ENCODE measurements at places on chromosomes 11 and 22.
A peak's percentile ranks its signal among the peaks of the same experiment; 100 is the strongest.

DNA sequence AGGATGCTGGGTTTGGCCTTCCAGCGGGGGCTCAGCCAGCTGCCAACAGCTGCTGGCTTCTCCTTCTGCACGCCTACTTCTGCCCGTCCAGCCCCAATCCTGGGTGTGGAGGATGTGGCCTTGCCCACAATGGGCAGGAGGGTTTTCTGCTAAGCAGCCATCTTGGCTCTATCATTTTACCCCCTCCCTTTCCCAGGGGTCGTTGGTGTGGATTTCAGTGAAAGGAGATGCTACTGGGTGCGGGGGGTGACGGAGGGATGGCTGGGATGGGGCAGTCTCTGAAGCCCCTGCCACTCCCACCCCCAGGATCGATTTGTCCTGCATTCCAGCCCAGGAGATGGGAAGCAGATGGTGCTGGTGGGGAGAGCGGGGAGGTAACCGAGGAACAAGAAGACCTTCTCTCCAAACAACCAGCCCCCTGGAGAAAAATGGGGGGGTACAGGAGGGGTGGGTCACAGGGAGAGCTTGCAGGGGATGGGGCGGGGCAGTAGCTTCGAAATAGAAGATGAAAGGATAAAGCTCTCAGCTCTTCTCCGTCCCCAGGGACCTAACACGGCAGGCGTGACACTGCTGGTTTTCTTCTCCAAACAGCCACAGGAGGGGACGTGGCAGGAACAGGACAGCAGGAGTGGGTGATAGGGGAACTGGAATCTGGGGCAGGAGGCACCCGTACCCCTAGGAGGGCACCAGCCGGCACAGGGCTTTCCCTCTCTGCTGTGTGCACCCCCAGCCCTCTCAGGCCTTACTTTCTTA is 68.9 kb downstream of the NECTIN1 start:
- no peak for DNase-seq

- no peak for DNase-seq
Observed at GRCh38 chr11:45275828-45276227, 10.3 kb downstream of the SYT13 start.

DNA sequence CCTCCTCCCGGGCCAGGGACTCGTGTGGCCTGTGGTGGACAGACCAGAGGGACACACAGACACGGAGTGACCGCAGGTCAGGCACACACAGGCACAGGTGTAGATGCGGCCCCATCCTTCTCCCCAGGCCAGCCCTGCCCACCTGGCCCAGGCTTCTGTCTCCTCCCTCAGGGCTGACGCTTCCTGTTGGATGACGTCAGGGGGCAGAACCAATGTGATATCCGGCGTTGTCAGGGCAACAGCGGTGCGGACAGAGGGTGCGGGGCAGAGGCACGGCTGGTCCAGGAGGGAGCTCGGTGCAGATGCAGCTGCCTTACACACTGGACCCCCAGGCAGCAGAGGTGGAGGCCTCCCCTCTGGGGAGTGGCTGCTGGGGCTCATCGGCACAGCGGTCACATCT is 2.9 kb upstream of the TUBGCP6 start:
- DNase-seq, result no peak

DNA sequence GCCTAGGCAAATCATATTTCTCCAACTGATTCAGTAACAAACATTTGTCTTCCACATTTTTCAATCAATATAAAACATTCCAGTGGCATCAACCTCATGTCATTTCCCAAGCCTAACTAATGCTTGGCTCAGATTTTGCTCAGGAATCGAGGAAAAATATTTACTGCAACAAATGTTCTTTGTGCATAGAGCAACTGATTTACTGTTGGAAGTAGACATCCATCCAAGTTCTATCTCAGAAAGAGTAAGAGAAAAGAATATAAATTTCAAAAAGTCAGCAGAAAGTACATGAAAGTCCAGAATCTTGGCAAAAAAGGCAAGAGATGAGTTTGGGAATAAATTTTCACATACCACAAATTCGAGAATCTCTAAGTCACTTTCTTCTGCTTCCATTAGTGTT is 2245.0 kb upstream of the RAG2 start:
- DNase-seq, result no peak

DNA sequence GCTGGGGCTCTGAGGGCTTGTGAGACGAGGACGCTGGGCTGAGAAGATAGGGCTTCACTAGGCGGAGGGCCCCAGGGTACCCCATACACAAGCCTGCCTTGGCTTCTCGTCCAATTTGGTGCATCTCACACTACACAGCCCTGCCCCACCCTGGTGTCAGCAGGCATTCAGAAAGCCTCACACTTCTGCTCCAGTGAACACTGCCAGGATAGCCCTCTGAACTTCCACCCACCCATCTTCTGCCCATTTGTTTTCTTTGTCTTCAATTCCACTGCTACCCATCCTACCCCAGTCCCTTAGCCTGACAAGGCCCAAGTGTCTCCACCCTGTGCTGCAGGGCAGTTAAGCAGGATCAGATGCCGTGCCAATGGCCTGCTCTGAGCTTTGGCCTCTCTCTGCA is 1.9 kb upstream of the BUD13 start:
- DNase-seq, result no peak

GRCh38 chr11:17579451-17579850 is 32.4 kb downstream of the OTOG start:
- no peak for DNase-seq

- no peak for DNase-seq
Observed at GRCh38 chr22:30640839-30641430, 5.4 kb downstream of the SLC35E4 start.

DNA sequence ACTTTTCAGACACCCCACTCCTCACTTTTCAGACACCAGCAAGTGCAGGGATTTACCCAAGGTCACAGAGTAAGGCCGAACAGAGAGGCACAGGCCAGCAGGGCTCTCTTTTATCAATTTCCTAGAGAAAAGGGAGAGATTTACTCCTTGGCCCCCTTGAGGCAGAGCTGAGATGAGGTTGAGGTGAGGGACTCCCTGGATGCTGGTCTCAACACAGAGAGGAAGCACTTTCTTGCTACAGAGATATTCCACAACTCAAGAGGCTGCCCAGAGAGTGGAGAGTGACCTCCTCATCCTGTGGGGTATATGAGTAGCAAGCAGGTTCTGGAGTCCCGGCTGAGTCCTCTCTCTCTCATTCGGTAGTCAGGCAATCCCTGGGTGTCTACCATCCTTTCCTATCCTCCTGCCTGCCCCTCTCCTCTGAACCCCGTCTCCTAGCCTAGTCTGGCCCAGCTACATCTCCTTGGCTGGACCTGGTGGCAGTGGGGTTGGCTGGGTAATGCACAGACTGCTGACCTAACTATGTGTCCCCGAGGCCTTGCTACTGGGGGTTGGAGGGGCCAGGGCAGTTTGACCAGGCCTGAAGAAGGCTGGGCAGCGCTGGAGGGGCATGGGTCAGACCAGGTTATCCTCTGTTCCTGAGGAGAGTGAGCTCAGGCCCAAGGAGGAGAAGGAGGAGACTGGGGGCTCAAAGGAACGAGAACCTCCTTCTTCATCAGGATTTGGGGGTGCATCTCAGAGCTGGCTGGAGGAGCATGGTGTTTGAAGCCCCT is 1.8 kb upstream of the ARHGEF17 start:
- no peak for DNase-seq

- DNase-seq, result no peak
Observed at GRCh38 chr22:22519591-22519990, 479 bp downstream of the ZNF280A start.

DNA sequence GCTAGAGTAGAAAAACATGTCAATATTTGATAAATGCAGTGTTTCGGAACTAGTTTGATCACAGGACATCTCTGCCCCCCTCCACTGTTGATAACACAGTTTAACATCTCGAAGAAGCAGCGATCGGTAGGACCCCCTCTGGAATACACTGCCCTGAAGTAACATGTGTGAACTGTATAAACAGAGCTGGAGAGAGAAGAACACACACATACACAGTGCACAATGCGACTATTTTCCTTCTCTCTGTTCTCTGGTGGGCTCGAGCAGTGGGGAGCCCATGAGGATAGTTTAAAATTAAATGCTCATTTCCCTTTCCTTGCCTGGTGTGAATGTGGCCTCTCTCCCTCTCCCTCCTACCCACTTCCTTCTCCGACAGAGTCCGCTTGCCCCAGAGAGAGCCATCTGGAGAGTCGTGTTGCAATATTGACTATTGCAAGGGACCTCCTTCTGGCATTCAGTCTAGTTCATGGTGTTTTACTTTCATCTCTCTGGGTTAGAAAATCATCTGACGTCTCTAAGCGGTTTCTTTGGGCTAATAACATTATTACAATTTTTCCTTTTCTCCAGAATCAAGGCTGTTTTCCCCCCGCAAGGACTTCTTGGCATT is 51.6 kb upstream of the BARX2 start:
- DNase-seq, result no peak

GRCh38 chr11:8320076-8320475 is 56.4 kb upstream of the LMO1 start:
- no peak for DNase-seq

- DNase-seq, result peak; percentile 48
Observed at GRCh38 chr11:77127235-77127911, 673 bp upstream of the MYO7A start.

DNA sequence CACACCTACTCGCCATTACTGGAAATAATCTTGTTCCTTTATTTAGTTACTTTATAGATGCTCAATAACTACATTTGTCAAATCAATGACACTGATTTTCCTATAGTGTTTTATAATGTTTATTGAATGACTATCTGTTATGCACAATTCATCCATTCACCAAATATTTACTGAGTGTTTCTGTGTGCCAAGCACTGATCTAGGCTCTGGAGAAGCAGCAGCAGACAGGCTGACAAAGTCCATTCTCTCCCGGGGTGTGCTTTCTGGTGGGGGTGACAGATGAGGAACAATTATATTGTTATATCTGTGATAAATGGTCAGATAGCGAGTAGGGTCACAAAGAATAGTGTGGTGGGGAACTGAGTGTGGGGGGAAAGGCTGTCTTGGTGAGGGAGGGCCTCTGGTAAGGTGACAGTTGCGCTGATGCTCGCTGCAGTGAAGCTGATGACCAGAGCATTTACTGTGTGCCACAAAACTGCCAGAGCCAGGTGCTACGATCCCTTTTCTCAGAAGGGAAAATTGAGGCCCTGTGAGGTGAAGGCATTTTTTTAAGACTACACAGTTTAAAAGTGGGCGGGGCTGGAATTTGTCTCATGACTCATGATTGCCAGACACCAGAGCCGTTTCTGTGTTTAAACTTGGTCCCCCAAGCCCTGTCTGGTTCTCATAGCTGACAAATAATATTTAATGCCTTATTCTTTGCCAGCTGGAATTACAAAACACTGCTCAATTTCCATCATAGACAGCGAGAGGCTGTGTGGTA is 10.2 kb downstream of the PACS1 start:
- peak; percentile 74 for DNase-seq

DNA sequence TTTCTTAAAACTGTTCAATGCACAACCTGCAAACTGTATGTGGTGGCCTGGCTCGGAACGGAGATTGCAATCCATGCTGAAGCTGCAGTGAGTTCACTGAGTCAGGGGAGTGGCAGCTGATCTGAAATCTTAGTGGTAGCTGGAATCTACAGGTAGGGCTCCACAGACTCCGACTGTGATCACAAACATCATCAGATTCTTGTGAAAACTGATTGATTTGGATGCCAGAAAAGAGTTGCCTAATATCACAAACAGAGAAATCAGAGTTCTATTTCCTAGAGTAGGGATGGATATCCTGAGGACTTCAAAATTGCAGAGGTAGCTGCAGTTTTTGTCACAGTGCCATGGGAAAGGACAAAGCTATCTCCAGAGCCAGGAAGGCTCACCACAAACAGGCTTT is 57.5 kb upstream of the SC5D start:
- DNase-seq, result no peak

DNA sequence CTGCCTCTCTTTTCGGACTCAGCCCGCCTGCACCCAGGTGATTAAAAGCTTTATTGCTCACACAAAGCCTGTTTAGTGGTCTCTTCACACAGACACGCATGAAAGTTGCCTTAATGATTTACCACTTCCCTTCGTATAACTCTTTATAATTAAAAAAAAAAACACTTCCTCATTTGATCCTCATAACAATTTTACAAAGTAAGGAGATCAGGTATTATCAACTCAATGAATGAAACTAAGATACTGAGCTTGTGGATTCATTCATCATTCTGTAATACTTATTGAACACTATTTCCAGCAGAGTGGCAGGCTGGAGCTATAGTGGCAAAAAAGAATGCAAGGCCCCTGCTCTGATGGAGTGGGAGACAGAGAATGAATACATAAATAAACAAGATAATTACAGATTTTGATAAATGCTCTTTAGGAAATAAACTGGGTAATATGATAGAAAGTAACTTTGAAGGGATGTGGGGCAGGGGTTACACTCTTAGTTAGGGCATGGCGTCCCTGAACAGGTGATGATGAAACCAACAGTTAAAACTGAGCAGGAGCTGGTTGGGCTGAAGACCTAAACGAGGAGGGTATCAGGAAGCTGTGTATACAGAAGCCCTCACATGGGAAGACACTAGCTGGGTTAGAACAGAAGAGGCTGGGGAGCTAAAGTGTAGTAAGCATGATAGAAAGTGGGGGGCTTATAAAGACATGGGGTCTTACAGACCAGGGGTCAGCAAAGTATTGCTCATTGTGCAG is 5.4 kb upstream of the CRTAM start:
- DNase-seq, result no peak

GRCh38 chr22:37300551-37301017 is 18.3 kb downstream of the CYTH4 start:
- peak; percentile 40 for DNase-seq

GRCh38 chr11:18223591-18224387 is 12.8 kb downstream of the SAA4 start:
- DNase-seq, result no peak

DNA sequence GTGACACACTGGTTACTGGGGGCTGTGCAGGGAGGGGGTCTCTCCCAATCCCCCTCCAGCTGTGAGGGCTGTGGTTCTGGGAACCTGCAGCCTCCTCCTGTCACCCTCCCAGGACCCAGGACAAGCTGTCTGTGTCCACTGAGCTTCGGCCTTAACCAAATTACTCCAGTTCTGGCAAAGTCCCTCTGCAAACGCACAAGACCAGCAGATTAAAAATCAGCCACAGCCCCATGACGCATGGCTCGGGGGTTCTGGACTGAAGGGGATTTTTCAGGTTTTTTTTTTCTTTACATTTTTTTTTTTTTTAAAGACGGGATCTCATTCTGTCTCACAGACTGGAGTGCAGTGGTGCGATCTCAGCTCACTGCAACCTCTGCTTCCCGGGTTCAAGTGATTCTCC is 32.2 kb upstream of the A4GALT start:
- DNase-seq, result no peak

GRCh38 chr22:42227435-42227834 is 43.0 kb downstream of the TCF20 start:
- no peak for DNase-seq
